ENCODE measurements at places on chromosomes 11 and 22.

DNA sequence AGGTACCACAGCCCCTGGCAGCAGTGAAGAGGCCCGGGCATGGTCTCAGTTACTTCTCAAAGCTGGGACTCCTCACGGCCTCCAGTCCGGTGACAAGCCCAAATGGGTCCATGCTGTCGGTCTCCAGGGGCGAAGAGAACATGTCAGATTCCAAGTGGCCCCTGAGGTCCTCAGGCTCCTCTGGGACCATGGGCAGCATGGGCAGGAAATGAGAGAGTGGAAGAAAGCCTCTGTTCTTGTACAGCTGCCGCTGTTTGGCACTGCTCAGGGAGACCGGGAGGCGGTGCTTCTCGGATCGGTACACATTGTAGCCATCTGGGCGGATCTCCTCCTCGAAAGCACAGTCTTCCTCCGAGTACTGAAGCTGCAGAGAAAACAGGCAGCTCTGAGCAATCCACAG is 4.6 kb downstream of the FGF19 start:
- DNase-seq: no peak

DNA sequence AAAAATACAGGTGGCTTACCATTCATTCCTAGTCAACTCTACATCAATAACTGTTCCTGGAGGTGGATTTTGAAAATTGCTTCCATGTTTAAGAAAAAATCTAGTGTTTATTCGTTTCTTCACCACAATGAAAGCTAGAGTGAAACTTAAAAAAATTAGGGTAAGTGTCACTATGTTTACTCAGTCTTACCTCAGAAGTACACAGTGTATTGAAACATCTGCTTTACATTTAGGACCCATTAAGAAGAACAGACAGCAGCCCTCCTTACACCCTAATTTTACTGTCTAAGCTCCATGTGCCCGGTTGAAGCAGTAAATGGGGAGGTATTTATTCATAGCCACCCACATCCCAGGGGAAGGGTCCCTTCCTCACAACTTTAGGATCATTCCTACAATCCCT is 51.4 kb downstream of the PIWIL3 start:
- no peak for DNase-seq

DNA sequence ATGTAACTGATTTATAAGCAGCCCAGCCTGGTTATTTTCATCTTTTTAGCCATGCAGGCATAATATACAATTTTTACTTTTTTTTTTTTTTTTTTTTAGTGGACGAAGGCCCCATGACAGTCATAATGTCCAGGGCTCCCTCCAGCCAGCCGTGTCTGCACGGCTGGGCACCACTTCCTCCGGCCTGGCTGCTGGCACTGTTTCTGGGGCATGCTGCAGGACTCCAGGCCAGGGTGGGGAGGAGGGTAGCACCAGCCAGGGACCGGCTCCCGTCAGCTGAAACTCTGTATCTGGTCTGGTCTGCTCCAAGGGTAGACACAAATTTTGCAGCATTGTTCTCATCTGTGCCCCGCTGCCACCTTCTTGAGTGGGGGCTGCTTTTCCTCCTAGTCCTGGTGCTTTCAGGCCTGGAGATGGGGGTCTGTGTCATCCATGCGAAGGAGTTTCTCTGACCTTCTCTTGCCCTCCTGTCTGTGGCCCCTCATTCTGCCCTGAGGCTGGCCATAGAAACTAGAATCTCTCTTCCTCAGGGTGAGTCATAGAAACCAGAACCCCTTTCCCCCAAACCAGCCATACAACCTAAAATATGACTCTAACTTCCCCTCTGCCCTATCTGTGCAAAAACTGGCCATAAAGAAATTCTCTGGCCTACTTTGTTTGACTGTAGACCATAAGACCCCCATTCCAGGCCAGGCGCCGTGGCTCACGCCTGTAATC is 9.2 kb upstream of the RRP7A start:
- no peak for DNase-seq

- DNase-seq: no peak
These were observed 39.5 kb downstream of the CDKN1C start for GRCh38 chr11:2846056-2846455.

DNA sequence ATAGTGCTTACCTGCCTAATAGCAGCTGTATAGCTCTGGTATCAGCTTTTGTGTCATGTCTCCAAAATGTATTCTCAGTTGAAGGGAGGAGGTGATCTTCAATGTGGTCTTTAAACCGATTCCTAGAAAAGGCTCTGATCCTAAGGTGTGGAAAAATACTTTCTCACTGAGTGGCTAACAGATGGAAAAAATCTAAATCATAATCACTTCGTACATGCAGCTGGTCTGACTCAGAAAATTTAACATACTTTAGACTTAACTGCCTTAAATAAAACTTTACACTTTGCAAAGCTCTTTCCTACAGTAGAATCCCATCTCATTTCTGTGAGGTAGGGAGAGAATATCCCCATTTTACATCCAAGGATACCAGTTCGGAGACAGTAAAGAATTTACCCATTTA is 38.0 kb downstream of the C2CD3 start:
- no peak for DNase-seq

DNA sequence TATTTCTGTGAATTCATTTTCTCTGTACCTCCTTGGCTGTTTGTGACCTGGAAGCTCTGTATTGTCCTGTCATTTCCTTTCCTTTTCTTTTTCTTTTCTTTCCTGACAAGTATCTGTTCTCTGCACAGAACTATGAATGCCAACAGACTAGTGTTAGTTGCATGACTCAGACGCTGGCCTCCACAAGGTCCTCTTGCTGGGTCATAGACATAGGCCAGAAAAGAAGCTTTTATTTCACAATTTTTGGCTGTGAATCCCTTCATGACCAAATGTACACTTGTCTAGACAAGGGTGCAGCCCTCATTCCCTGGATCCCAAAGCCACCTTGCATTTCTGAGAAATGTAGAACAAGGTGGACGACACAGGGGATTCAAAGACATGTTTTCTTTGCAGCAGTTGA is 104.1 kb upstream of the MTNR1B start:
- DNase-seq: no peak
